MG63 (cell line): ENCODE measurements at places on chromosomes 5 and 9. TPM values are rescaled to one million over a fixed set of nuclear protein-coding genes. Genes with fewer than 3 reads are reported as not detected.

- DNase-seq: no peak
Measured at GRCh38 chr5:16883176-16883575, 52.9 kb downstream of the MYO10 start.

GRCh38 chr5:137200906-137201700, 298.0 kb downstream of the SPOCK1 start:
- no peak for DNase-seq

SOX30 gene
- not detected in 2 replicates for total RNA-seq

- DNase-seq: no peak
Measured at GRCh38 chr5:131630208-131630962, 4.6 kb downstream of the RAPGEF6 start.

ISOC1 gene
- total RNA-seq: 13.1 and 22.7 TPM in 2 replicates

GRCh38 chr9:86464242-86464641, 110.0 kb upstream of the TUT7 start:
- peak; percentile 21 for DNase-seq

DNA sequence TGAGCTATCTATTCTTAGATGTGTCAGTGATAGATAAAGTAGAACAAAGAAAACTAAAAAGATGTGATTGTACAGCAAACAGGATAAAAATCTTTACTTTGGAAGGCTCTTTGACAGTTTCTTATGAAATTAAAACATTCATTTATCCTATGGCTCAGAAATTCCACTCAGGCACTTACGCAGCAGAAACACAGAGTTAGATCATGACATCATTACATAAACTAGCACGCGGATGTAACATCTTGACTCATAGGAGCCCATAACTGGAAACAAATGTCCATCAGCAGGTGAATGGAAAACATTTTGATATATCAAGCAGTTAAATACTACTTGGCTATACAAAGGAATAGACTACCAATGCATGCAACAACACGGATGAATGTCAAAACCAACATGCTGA, 45.3 kb downstream of the ICE1 start:
- no peak for DNase-seq

DNA sequence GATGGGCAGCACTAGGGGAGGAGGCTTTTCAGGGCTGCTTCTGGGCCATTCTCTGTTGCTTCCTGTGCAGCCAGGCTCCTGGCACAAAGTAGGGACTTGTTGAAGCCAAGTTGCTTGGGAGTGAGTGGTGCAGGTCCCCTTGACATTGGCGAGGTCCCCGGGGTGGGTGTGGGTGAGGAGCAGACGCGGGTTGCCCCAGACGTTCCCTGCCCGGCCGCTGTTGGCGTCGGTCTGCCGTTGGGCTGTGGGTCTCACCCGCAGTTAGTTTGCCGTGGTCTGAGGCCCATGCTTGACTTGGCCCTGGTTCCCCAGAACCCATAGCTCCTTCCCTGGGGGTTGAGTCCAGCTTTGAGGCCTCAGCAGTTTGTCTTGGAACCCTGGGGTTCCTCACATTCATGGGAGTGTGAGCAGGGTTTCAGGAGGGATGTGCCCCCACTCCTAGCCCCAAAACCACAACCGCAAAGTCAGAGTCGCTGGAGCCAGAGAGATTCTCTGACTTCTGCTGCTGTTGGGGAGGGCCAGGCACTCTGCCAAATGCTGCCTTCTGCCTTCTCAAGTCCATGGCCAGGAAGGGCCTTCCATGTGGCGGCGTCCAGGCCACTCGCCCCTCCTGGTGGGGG, 77.5 kb downstream of the RXRA start:
- DNase-seq: peak; percentile 44

- no peak for DNase-seq
Measured at GRCh38 chr5:17305017-17305416, 87.6 kb downstream of the BASP1 start.

- no peak for DNase-seq
Measured at GRCh38 chr9:89766991-89767390, 162.2 kb downstream of the GADD45G start.

GRCh38 chr9:61666849-61667371, 477.1 kb downstream of the SPATA31A7 start:
- DNase-seq: no peak

GRCh38 chr5:174829511-174829864, 105.1 kb downstream of the MSX2 start:
- DNase-seq: no peak

SAXO1 gene
- not detected in 2 replicates for total RNA-seq

FRMPD1 gene
- not detected in 2 replicates for total RNA-seq

PHF24 gene
- total RNA-seq: not detected in 2 replicates

STPG3 gene
- not detected in 2 replicates for total RNA-seq
